Caki2 (cell line): ENCODE measurements at places on chromosomes 1 and 21. TPM values are rescaled to one million over a fixed set of nuclear protein-coding genes. Genes with fewer than 3 reads are reported as not detected.

The RGS7 gene
- total RNA-seq = 0.98 TPM in 1 of 2 replicates, not detected in the other

The KRTAP7-1 gene
- total RNA-seq = not detected in 2 replicates

The PRELP gene
- not detected in 2 replicates for total RNA-seq

The UHMK1 gene
- total RNA-seq = 25.3 and 33.6 TPM in 2 replicates

DNA sequence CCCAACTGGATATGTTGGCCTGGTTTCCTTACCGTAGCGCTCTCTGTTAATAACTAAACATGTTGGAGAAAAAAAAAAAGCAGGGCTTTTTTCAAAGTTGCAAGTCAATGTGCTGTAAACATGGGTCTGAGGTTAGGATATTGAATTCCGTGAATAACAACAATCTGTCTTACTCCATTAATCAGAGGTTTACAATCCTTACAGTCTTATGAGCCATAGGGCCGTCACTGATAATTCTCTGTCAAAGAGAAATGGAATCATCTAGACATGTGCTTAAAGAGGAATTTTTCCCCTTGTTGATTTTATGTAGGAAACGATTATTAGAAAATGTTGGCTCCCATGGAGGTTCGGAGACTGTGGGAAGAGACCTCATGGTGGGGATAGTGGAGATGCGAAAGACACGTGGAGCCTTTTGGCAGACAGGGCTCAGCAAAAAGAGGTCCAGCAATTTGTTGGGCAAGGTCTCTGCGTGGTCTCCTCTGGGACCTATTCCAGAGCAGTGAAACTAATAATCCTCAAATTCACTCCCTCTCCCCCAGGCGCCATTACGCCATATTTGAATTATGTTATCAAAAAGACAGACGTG, 83.5 kb upstream of the CLDN14 start:
- DNase-seq = no peak

DNA sequence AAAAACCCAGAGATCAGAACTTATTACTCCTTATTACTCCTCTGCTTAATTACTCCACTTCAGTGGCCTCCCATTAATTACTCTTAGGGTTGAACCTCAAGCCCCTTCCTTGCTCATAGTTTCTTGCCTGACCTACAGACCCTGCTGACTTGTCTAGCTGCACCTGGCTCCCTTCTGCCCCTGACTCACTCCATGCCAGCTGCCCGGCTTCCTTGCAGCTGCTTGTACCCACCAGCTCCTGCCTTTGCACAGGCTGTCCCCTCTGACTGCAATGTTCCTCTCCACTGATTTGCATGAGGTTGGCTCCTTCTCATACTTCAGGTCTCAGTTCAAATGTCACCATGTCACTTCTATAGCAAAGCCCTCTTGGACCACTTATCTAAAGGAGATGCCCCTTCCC, 1.9 kb upstream of the PTPRU start:
- no peak for DNase-seq

GRCh38 chr1:55813618-55814017, 598.5 kb upstream of the USP24 start:
- no peak for DNase-seq
